ENCODE measurements at places on chromosomes 4 and X. TPM values are rescaled to one million over a fixed set of nuclear protein-coding genes. Genes with fewer than 3 reads are reported as not detected.

IQCM gene
- not detected for total RNA-seq

TBX22 gene
- total RNA-seq, result not detected

PTCHD1 gene
- total RNA-seq, result 0.26 TPM

RNF150 gene
- total RNA-seq, result 4.0 TPM

MAGEA10 gene
- not detected for total RNA-seq

DNA sequence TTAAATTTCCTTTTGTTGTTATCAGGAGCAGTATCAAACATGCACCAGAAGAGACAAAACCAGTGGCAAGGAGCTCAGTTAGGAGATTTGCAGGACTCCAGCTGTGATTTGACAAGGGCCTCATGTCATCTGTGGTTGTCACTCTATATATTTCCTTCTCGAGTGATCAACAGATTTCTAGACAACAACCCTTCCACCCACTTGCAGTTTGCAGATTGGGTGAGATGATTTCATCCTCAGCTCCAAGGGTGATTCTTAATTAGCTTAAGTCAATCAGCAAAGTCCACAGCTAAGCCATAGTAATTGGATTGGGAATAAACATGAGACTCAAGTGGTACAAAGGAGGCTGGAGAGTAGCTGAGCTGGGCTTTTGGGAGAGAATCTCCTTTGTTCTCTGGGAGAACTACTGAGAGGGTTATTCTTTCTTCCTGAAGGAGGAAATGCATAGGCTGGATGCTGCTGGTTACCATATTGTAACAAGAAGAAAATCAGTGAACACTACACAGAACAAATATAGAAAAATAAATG lies 192.8 kb downstream of the PPARGC1A start:
- DNase-seq, result no peak

DNA sequence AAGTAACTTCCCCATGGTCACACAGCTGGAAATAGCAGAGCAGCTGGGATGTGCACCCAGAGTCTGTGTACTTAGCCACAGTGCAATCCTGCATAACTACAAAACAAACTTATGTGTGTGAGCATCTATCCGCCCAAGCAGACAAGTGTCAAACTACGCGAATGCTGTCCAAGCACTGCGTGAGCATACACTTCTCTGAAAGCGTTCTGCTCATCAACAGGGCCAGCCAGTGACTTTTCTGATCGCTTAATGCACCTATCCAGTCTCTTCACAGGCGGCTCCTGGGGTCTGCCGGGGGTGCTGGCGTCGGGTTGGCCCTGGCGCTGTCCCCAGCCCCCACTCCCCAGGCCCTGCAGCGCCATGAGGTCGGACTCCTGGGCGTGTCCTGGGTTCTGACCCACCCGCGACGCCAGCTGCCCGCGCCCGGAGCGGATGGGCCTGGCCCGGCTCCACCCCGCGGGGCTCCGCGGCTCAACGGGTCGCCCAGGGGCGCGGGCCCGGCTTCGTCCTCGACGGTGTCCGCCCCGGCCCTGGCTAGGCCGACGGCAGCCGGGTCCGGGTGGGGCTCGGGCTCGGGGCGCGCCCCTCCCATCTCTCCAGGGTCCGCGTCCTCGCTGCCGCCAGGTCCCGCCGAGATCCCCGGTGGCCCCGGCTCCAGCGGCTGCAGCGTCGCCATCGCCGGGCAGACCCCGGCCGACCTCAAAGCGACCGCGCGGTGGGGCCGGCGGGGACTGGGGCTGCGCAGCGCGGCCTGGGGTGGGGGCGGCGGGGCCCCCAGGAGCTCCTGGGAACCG lies 1.3 kb upstream of the ZNF141 start:
- peak; percentile 60 for DNase-seq

DNA sequence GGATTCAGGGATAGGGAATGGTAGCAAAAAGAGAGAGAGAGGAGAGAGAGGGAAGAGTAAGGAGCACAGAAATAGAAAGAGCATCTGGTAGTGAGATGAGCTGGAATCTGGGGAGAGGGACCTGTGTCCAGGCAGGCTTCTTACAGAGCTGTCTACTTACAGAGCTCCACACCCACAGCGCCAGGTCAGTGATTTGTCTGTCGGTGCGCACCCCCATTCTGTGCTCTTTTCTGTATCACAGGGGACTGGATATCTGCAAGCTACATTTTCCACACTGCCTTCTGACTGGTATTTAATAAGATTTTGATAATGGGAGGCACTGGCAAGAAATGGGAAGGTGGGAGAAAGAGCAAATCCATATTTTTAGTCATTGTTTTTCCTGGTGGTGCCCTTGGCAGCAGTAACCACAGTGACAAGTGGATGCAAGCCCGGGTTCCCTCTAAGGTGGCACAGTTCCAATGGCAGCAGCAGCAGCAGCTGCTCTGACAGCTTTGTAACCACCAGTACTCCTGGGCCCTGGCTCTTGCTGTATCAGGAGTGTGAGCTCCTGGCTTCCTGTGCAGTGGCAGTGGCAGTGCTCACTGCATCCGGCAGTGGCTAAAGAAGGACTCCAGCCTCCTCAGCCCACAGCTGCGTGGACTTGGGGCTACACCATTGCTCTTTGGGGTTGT lies 300.5 kb downstream of the TRIML1 start:
- no peak for DNase-seq

GRCh38 chr4:41819621-41820020 lies 71.1 kb upstream of the PHOX2B start:
- no peak for DNase-seq

DNA sequence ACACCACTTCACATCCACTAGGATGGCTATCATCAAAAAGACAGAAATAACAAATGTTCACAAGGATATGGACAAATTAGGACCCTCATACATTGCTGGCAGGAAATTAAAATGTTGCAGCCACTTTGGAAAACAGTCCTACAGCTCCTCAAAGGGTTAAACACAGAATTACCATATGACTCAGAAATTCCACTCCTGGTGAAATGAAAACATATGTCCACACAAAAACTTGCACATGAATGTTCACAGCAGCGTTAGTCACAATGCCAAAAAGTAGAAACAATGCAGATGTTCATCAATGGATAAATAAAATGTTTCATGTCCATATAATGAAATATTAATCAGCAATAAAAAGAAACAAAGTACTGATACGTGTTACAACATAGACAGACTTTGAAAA lies 15.1 kb downstream of the S100G start:
- no peak for DNase-seq

- DNase-seq, result no peak
Measured at GRCh38 chr4:158172261-158173258, at the start of gene GASK1B. Gene GASK1B, minus strand, starts transcription at chr4:158173025. Its CDS starts 1,650 bp downstream, at chr4:158171375.

DNA sequence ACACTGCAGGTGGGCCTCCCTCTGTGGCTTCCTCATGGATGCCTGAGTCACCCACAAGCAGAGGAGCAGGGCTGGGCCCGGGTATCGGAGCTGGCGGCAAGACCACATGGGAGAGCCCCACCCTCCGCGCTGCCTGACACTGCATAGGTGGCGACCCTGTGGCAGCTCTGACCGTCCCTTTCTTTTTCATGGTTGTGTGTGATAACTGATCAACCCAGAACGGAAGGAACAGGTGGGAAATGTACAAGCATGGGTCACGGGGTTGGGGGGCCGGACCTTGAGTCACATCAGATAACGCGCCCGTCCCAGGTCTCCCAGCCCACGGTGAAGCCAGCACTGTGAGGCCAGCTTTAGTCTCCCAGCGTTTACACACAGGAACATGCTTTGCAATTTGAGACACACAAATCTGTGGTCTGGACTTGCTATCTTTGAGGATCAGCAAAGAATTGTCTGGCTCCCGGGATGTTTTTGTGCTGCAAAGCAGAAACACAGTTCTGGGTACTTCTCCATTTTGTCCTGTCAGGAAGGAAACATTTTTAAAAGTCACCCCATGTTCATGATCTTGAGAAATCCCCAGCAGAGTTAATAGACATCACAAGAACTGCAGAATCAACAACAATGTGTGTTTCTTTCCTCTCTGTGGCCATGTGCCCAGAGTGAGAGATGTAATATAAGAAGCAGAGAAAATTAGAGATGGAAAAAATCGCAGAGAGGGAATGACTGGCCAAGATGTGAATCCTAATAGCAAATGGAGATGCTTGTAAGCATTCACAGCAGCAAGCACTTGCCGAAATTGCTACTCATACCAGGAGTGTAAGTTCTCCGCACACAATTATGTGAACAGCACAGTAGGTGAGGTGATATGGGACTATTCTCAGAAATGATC lies 70.1 kb upstream of the CBR4 start:
- no peak for DNase-seq

DNA sequence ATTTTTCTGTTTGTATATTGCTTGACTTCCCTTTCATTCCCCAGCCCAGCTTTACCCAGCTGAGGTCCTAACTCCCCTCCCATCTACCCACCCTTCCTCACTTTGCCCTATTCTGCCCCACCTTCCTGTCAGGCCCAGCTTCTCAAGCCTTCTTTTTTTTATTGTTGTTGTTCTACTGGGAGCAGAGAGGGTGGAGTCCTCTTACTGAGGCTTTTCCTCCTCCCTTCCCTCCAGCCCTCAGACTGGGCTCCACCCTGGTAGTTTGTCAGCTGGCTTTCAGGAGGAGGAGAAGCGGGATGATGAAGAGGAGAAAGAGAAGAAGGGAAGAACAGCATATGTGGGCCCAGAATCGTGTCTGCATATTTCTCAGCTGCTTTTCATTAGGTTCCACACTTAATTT lies 3.2 kb upstream of the KLF8 start:
- no peak for DNase-seq

DNA sequence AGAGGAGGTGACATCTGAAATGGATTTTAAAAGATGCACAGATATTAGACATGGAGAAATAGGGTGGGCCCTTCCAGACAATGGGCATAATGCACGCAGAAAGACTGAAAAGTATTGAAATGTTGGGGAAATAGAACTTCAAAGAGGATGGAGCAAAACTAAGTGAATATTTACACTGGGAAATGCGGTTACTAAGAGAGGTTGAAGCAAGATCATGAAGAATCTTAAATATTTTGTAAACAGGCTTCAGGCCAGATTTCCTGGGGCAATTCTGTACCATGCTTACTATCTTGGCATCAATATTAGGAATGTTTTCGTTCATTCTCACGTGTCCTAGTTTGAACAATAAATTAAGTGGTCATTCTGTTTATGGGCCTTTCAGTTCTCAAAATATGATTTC lies 216.3 kb downstream of the ADAMTS3 start:
- no peak for DNase-seq

- no peak for DNase-seq
Measured at GRCh38 chr4:166399021-166399420, 526.0 kb downstream of the TLL1 start.

DNA sequence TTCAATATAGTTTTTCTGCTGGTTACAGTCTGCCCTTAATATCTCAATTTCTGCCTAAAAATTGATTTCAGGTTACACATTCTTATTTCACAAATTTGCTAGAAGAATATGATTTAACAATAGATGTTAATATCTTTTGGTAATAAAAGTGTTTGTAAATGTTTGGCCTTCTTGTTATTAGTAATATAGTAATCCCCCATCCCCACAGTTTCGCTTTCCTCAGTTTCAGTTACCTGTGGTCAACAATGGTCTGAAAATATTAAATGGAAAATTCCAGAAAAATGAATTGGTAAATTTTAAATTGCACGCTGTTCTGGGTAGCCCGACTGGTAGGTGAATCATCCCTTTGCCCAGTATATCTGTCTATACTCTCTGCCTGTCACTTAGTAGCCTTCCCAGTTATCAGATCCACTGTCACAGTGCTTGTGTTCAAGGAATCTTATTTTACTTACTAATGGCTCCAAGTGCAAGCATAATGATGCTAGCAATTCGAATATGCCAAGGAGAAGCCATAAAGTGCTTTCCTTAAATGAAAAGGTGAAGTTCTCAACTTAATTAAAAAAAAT lies 3.5 kb upstream of the BMP2K start:
- no peak for DNase-seq

DNA sequence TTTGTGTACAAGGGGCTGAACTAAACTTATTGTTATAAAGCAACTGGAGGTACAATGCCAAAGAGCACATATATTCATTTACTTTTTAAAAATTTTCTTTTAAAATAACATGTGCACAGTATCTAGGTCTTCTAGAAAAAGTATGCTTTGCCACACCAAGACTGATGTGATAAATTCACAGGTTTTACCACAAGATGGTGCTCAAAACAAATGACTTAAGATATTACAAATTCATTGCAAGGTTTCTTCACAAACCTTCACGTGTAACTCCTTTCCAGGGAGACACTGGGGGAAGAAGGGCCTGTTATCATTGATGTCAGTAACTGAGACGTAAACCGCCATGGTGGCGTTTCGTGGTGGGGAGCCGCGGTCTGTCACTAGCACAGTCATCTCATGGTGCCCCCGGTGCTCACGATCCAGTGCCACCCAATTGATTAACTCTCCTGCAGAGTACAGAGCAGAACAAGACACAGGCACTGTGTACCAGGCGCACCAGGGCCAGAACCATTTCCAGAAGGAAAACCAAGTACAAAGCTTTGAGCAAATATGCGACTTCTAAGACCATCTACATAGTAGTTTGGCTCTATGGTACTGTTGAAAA lies 162.2 kb downstream of the DCHS2 start:
- no peak for DNase-seq

GRCh38 chrX:110683925-110684324 lies 111.7 kb downstream of the CHRDL1 start:
- no peak for DNase-seq

DNA sequence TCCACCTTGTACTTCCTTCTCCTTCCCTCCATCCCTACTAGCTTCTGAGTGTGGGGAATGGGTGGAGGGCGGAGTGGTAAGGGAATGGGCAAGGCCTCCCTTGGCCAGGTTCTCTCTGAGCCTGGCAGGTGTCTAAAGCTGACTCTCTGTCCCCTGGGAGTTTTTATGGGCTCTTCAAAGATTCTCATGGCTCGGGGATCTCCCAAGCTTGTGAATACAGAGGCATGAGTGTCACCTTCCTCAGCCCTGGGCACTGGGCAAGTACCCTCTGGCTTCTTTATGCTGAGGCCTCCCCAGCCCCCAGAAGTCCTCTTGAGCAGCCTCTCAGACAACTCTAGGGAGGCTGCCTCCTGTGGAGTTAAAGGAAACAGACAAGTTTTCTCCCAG lies 32.5 kb upstream of the DDX3X start:
- DNase-seq, result no peak

DNA sequence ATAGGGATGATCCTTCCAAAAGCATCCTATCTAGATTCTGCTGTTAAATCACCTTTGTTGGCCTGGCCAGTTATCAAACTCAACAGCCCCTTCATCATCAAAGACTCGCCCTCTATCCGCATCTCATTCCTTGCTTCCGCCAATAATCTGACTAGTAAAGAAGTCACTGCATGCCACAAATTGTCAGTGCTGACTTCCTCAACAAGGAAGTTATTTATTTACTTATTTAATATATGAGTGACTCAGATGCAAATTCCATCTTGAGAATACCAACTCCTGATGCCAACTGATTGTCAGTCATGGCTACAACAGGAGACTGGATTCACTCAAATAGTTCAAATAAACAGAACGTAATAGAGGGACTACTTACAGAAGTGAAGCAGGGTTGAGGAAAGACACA lies 283.8 kb downstream of the TRIML1 start:
- no peak for DNase-seq
